ENCODE measurements at places on chromosomes 12 and 14.

DNA sequence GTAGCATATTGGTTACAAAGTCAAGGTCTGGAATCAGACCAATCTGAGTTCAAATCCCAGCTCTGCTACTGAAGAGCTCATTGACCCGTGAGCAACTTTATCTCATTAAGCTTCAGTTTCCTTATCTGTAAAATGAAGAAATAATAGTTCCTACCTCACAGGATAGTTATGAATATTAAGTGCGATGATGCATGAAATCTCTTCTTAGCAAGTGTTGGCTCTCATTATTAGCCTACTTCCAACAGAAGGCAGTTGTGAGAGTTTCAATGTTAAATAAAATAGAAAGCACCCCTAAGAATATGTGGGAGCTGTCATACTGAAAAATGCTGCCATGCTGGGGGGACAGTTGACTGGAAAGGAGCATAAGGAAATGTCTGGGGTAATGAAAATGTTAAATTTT lies 39.0 kb upstream of the ITPR2 start:
- DNase-seq = no peak

- no peak for DNase-seq
These were observed 17.8 kb upstream of the OXA1L start for GRCh38 chr14:22748631-22749068.

GRCh38 chr14:58078471-58078870 lies 73.5 kb downstream of the ARMH4 start:
- DNase-seq = no peak

DNA sequence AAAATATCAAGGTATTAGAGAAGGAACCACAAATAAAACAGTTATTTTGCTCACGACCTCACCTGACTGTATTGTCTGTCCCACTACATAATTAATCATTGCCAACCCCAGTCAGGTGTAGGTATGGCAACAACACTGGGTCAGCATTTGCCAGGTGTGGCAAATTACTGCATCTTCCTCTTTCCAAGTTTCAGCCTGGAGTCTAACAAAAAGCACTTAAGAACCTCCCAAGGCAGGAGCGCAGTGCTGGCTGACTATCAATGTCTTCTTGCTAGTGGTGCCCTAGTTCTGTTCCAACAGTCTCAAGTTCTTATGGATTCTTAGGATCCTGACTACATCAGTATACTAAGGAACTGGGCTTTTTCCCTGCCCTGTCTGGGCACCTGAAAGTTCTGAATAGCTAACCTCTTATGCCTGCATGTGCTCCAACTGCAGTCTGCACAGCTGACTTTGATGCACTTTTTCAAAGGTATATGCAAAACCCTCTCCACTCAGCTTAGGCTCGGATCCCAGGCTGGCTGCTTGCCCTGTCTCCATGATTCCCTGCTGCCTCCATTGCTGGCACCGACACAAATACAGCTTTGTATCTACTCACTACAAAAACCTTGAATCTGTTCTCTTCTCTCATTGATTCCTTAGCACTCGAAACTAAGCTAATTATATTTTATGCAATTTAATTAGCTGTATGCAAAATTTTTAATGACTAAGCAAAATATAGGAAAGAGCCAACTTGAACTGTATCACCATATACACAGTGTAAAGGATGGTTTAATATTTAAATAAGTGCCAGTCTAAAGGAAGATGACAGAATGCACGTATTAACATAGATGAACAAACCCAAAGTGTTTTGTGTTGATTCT lies 113.3 kb downstream of the PRKD1 start:
- no peak for DNase-seq

- DNase-seq = no peak
These were observed 167.4 kb downstream of the C12orf50 start for GRCh38 chr12:87861791-87862190.

DNA sequence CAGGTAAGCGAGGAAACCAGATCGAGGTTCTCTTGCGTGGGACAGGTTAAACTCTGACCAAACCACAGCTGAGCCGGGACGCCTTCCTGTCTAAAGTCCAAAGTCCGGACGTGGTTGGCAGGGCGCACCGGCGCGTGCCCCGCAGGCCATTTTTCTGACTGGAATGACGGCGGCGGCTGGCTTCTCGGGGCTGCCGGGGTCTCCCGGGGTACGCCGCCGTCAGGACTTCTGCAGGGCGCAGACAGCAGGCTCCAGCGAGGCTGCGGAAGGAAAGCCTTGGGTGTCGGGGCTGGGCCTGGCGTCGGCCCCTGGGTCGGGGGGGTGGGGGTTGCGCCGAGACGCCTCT lies 32.8 kb downstream of the MIA2 start:
- peak; percentile 45 for DNase-seq

- DNase-seq = no peak
These were observed 794 bp downstream of the HOXC13 start for GRCh38 chr12:53939141-53940108.

- DNase-seq = no peak
These were observed 11.0 kb upstream of the DHRS4 start for GRCh38 chr14:23942587-23942986.

GRCh38 chr12:28209782-28210181 lies 19.5 kb downstream of the CCDC91 start:
- no peak for DNase-seq

GRCh38 chr12:52519826-52520662 lies at the start of gene KRT5:
Gene KRT5 (minus strand): TSS chr12:52520394. CDS start chr12:52520296, 98 bp downstream.
- no peak for DNase-seq

DNA sequence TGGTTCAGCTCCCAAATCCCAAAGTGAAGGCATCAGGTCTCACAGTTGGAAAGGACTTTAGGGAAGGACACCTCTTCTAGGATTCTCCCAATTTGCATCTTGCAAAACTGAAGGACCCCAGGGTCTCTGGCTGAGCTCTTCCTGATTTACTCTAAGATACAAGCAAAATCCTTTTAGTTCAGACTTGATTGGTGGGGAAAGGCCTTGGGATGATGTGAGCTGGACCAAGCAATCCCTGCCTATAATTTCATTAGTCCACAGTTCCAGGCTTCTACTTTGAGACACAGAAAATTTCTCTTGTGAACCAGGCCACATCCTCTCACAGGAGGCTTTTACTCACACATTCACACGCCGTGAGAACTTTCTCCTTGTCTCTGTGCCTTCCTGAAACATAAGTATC lies 23.6 kb upstream of the VWF start:
- DNase-seq = no peak

GRCh38 chr14:71371711-71372396 lies 464.6 kb downstream of the PCNX1 start:
- DNase-seq = no peak

GRCh38 chr14:37620856-37621255 lies 25.4 kb downstream of the TTC6 start:
- no peak for DNase-seq
